ENCODE measurements at places on chromosomes 1 and 21.

GRCh38 chr21:41220208-41220733, 52.3 kb downstream of the BACE2 start:
- DNase-seq = no peak

DNA sequence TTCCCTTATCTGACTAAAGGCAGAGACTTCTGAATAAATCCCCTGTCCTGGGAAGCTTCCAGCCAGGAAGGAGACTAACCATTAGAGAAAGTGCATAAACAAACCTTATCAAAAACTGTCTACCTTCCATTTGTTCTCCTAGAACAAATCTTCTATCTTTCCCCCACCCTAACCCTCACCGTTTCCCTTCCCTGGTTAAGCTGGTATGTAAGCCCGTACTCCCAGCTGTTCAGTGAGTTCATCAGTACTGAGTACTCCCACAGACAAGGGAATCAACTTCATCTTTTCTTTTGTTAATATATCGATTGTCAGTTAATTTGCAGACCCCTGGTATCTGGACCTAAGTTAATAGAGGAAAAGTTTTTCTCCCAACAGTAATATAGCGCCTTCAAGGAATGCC, 20.1 kb upstream of the COG2 start:
- DNase-seq = no peak

DNA sequence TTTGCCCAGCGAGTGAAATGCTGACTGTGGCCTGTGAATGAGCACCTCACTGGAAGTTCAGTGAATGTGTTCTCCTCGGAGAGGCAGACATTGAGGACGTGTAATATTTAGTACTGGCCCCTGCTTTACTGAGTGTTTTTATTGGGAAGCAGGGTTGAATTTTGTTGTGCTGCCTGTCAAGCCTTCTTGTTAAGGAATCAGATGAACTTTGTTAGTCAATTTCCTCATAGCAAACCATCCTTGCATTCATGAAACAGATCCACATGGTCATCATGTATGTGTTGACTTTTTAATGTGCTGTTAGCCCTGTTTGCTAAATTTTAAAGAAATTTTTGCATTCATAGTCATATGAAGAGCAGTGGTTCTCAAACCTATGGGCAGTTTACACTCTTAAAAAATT, 47.9 kb downstream of the AGPAT3 start:
- DNase-seq = no peak

GRCh38 chr21:31298618-31299269, 45.3 kb downstream of the TIAM1 start:
- peak; percentile 1 for DNase-seq

- no peak for DNase-seq
These were observed 13.4 kb upstream of the ASCL5 start for GRCh38 chr1:201140235-201140940.

- no peak for DNase-seq
These were observed 21.2 kb upstream of the MYOCOS start for GRCh38 chr1:171600862-171601261.

DNA sequence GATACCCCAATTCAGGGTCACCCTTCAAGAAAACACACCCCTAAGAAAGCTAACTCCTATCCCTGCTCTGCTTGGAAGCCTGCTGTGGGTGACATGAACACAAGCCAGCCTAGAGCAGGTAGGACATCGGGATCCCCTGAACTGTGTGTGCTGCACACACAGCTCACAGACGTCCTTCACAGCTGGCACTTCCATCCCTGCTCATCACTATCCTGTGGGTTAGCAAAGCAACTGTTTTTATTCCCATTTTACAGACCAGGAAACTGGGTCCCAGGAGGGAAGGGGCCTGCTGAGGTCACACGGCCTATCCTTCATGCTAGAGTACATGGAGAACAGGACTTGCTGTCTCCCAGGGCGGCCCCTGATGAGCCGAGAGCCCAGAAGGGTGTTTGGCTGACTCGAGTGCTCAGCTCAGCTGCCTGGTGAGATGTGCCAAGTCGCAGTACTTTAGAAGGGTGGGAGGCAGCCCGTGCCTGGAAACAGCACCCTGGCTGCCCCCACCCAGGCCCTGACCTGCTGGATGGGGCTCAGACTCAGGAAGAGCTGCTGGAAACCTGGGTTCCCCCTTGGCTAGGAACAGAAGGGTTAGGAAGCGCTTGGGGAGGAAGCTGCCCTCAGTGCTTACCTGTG, 28.3 kb upstream of the BTG2 start:
- DNase-seq = no peak

- DNase-seq = peak; percentile 37
These were observed 86.4 kb upstream of the CACYBP start for GRCh38 chr1:174913225-174913903.

- no peak for DNase-seq
These were observed 21.3 kb upstream of the A3GALT2 start for GRCh38 chr1:33342041-33342723.

DNA sequence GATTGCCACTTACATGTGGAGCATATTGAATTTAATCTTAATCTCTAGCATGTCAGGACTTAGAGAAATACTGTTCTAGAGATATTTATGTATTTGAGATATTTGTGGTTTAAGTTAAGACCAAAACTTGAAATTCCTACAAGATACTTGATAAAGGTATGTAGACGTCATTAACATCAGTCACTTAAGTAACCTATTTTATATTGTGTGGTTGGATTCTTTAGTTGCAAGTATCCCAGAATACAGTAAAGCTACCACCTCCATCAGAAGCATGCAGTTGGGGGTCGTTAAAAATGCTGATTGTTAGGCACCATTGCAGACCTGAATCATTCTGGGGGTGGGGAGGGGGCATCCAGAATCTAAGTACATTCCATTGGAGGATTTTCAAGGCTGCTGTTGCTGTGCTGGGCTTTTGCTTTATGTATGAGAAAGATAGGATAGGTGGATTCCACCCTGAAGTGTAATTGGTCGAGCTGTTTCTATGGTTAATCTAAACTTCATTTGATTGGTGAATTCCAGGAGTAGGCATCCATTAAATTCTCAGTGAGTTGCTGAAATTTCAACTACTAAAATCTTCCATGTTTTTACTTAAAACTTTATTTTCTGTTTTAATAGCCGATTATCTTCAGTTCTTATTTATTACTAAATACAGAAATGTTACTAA, 4.0 kb downstream of the H3-3A start:
- no peak for DNase-seq

GRCh38 chr1:1290238-1290731, 10.0 kb downstream of the SCNN1D start:
- no peak for DNase-seq

DNA sequence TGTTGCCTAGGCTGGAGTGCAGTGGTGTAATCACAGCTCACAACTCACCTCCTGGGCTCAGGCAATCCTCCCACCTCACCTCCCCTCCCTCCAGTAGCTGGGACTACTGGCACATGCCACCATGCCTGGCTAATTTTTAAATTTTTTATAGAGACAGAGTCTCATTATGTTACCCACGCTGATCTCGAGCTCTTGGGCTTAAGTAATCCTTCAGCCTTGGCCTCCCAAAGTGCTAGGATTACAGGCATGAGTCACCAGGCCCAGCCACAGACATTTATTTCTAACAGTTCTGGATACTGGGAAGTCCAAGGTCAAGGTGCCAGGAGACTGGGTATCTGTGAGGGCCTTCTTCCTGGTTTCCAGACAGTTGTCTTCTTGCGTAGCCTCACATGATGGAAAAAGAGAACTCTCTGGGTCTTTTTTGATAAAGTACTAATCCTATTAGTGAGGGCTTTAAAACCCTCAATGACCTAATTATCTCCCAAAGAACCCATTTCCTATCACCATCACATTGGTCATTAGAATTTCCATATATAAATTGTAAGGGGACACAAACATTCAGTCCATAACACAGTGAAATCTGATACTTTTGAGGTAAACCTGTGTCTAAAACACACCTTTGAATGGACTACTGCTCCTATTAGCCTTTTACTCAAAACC, 67.9 kb downstream of the PHACTR4 start:
- no peak for DNase-seq

DNA sequence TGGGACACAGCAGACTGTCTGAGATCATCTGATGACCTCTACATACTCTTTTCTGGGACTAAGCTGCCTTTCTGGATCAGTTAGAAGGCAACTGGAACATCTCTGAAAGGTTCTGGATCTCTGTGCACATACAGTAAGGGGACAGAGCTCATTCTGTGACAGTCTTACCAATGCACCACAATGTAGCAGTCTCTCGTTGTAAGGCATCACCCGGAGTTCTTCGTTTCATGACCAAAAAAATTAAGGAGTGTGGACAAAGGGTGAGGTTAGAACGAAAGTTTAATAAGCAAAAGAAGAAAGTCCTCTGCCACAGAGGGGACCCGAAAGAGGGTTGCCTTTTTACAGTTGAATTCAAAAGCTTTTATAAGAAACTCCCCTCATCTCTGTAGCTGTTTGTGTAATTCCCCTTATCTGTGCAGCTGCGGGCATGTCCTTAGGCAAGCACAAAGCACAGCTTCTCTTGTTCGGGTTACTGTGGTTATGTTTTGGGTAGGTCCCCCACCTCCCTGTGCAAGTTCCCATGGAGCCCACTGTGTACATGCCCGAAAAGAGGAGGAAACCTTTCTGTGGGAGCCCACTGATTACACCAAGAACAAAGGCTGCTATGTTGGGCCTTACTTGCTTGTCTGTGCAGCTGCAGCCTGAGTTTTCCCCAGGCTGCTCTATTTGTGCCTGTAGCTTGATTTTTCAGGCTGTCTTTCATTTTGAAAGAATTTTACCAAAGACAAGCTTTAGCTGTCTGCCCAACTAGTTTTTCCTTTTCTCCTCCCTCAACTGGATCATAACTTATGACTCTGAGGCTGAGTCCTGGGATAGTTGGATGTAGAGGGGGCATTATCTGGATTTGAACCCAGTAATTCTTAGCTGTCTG, 53.1 kb upstream of the CACNA1E start:
- DNase-seq = no peak

- DNase-seq = peak; percentile 33
These were observed 52.7 kb upstream of the WASF2 start for GRCh38 chr1:27542463-27543273.

DNA sequence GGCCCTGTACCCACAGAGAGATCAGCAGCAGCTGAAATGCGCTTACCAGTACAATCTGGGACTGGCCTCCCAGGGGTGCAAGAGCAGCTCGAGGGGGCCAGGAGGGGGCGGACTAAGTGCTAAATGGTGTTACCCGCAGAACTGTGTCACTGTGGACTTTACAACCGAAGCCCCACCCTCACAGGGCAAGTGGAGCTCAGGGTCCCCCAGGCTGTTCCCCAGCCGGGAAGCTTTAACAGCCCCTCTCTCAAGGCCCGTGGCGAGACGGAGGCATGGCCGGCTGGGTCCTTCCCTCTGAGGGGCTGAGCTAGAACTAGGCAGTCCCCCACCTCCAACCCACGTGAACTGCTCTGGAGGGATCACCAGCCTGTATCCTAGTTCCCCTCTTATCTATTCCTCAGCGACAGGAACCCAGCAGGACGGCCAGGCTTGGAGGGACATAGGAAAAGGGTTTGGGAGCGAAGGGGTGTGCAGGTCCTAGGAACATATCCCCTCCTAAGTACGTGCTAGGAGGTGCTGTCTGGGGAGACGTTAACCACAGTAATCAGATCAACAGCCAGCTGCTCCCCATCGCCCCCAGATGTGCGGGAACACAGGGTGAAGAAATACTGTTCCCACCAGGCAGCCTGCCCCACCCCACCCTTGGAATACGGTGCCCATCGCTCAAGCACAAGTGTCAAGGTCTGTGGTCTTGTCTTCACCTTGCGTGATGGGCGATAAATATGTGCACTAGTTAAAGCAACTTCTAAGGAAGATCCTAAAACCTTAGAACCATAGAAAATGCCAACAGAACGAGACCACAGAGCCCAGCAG, 24.4 kb downstream of the ZBTB17 start:
- DNase-seq = peak; percentile 65

DNA sequence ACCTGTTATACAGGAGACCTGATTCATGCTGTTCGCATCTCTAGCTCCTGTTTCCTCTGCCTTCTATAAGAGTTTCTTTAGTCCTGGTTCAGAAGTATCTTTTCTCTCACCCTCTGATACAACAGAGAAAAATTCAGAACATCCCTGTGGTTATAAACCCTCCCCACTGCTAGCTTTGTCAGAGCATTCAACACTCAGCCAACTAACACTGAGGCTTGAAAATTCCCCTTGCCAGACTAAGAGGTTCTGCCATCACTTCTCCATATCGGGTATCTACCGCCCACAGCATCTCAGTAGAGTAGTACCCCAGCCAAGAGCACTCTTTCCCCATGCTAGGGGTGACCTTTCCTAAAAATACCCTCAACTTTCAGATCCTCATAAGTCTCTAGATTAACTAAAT, 19.6 kb upstream of the PIK3R3 start:
- no peak for DNase-seq

- no peak for DNase-seq
These were observed 251.5 kb downstream of the SIPA1L2 start for GRCh38 chr1:232378266-232379062.

GRCh38 chr1:1198423-1199140, 7.8 kb downstream of the TNFRSF18 start:
- no peak for DNase-seq

- DNase-seq = no peak
These were observed 12.3 kb downstream of the LAPTM5 start for GRCh38 chr1:30745156-30745833.

DNA sequence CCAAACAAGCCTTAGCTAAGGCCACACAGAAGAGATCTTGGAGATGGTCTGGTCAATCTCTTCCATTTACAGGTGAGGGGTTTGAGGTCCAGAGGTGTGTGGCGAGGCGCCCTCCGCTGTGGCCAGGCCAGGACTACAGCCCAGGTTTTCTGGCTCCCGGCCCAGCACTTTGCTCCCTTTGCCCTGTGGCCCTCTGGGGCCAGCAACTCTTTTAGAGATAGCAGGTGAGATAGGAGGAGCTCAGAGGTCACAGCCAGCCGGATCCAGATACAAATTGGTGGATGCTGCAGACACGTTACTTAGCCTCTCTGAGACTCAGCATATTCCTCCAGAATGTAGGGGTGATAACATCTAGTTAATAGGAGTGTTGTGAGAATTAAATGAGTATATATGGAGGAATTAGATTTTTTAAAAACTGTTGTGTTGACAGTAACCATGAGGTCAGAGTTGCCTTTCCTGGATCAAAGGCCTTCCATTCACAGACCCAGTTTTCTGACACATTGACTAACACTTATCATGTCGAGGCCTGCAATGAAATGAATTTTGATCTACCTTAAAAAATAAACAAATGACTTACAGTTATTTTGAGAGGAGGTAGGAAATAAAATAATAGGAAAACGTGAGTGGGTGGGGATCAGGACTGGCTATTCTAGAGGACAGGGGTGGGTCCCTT, 16.6 kb downstream of the TEX35 start:
- no peak for DNase-seq

DNA sequence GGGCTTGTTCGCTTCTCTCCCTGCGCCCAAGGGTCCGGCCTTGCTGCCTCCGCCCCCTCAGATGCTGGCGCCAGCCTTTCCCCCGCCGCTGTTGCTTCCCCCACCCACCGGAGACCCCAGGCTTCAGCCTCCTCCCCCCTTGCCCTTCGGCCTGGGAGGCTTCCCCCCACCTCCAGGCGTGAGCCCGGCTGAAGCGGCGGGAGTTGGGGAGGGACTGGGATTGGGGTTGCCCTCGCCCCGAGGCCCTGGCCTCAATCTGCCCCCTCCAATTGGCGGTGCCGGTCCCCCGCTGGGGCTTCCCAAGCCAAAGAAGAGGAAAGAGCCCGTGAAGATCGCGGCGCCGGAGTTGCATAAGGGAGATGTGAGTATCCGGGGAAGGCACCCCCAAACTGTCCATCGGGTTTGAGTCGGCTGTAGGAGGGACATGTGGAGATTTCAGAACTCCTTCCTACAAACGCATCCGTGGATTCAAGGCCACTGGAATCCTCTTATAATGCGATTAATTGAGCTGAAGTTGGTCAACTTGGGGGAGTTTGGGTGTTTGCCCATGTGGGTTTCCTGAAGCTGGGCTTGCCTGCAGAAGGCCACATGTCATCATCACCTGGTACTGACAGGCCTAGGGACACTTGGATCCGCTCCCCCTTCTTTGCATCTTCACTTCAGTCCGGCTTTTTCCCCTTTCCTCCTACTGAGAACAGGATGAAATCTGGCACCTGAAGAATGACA, 707 bp downstream of the PRCC start:
- peak; percentile 38 for DNase-seq

All from activated CD4-positive, alpha-beta T cell treated with anti-CD3 and anti-CD28 coated beads, Interleukin-2, Interleukin-6, amounts not matched to agents 100 ng/mL and 50 ng/mL, durations not matched to agents 16 hours and 8 hours (primary cell).